ENCODE measurements at places on chromosomes 16 and 17.

GRCh38 chr16:15782573-15783365 is 74.1 kb downstream of the MYH11 start:
- DNase-seq = no peak

- no peak for DNase-seq
Measured at GRCh38 chr17:70307430-70308225, 138.3 kb downstream of the KCNJ2 start.

DNA sequence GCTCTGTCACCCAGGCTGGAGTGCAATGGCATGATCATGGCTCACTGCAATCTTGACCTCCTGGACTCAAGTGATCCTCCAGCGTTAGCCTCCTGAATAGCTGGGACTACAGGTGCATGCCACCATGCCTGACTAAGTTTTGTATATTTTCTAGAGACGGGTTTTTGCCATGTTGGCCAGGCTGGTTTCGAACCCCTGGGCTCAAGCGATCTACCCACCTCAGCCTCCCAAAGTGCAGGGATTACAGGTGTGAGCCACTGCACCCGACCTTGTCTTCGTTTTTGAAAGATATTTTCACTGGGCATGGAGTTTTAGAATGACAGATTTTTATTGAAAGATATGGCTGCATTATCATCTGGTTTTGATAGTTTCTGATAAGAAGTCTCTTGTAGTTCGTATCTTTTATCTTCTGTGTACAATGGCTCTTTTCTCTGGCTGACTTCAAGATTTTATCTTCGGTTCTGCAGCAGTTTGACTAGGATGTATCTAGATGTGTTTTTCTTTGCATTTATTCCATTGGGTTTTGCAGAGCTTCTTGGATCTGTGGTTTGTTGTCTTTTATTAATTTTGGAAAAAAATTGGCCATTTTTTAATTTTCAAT is 14.6 kb downstream of the ADGRG5 start:
- DNase-seq = no peak

DNA sequence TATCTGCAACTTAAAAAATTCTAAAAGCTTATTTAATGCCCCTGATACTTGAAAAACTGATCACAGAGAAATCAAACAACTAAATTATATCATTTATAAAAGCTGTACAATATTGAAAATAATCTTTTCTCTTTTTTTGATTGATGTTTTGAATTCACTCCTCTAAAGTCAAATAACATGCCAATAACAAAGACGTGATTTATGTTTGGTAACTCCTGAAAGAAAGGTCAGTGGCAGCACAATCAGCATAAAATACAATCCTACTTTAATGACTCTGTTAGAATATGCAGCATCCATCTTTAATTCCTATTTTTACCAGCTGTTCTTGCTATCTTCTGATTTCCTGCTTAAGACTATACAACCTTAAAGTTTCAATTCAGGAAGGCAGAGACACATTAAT is 50.7 kb upstream of the NACA2 start:
- no peak for DNase-seq

- no peak for DNase-seq
Measured at GRCh38 chr16:86987746-86988670, 329.2 kb downstream of the C16orf95 start.

- no peak for DNase-seq
Measured at GRCh38 chr16:52552643-52553042, 5.7 kb upstream of the TOX3 start.

DNA sequence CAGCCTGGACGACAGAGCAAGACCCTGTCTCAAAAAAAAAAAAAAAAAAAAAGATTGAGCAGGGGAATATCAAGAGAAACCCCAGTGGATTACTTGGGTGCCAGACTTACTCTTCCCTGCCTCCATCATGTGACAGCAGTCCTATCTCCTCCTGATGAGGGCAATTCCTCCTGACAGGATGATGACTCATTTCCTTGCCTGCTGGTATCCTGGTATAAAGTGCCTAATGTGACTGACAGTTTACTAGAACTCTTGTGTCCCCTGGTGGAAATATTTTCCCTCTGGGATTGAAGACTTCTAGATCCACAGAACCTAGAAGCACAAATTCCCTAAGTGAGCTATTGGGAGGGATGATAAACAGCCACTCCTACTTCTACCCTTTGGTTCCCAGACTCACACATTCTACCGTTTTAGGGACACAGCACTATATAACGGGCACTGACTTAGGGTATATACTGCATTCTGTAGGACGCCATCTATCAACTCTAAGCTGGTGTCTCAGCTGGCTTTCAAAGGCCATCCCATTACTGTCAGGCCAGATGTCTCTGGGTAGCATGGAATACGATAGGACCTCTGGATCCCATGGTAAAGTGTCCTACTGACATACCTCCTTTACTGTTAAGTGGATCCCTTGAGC is 114.6 kb upstream of the MED13 start:
- no peak for DNase-seq

- DNase-seq = no peak
Measured at GRCh38 chr17:1160591-1161390, 19.0 kb downstream of the ABR start.

- no peak for DNase-seq
Measured at GRCh38 chr17:51088287-51088686, 32.4 kb downstream of the SPAG9 start.

DNA sequence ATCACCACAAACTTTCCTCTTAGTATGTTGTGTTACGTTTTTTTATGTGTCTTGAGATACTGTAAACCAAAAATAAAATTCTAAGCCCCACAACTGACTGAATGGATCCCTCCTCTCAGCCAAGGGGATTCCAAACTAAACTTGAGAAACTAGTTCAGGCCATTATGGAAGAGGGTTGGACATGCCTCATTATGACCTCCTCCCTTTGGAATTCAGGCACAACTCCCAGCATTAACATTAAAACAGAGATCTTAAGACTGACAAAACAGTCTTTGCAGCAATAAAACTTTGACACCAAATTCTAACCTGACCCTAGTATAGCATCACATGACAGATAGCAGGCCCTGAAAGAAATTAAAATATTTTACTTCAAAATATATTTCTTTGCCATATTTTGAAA is 51.1 kb upstream of the SLC47A1 start:
- no peak for DNase-seq

DNA sequence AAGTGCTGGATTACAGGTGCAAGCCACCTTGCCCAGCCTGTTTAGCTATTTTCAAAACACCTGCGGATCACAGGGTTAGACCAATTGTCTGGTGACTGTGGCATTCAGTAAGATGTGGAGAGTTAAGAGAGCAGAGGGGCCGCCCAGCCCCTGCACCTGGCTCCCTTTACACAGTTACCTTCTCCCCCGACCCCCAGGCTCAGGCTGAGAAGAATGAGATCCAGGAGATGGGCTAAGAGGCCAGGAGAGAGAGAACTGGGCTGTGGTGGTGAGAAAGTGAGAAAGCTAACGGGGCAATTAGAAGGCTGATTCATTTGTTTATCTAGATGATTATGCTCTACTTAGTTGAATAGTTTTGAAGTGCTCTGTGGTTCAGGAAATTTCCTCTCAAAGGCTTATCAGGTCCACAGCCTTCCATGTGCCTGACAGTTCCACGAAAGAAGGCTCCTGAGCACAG is 67.8 kb upstream of the AXIN2 start:
- DNase-seq = no peak

DNA sequence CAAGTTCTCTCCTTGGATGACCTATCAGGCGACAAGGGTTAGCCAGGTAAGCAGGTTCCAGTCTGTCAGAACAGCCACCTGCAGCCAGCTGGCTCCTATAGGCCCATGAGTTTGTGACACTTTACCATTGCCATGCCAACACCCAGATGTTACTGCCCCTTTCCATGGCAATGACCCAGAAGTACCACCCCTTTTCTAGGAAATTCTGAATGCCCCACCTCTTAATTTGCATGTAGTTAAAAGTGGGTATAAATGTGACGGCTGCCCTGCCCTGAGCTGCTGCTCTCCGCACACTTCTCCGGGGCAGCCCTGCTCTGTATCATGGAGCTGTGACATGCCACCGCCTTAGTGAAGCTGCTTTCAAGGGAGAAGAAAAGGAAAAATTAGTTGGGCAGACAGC is 10.0 kb upstream of the SECTM1 start:
- no peak for DNase-seq

- DNase-seq = no peak
Measured at GRCh38 chr17:9110501-9110900, 89.2 kb downstream of the NTN1 start.

GRCh38 chr17:54626146-54626703 is 274.4 kb upstream of the TOM1L1 start:
- DNase-seq = no peak

GRCh38 chr17:82215095-82215971 is 2.7 kb upstream of the CCDC57 start:
- DNase-seq = no peak

DNA sequence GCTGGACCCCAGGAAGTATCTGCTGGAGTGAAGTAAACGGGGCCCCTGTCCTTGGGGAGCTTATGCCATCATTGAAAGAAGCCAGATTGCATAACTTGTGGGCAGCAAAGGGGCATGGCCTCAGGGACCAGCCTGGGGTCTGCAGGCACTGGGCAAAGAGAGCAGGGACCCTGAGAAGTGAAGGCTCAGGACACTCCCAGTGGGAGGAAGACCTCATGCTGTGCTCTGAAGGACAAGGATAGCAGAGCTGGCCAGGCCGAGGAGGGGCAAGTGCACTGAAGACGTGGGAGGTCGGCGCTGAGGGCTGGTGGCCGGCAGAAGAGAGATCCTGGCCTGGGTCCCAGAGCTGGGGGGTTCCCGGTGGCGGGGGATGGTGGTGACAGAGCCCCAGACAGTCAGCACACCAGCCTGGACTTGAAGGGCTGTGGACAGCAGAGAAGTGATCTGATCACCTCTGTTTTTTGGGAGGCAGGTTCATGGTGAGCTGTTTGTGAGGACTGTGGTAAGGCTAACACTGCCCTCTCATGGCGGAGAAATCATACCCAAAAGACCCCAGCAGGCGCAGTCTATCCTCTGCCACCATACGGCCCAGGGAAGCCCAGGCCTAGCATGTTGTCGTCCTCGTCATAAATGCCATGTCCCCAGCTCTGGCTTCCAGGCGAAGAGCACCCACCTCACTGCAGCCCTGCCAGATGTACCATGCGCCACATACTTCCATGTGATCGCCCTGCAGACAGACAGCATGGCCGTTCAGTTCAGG is 7.1 kb upstream of the CNP start:
- no peak for DNase-seq

GRCh38 chr16:13403326-13403725 is 501.9 kb downstream of the SHISA9 start:
- no peak for DNase-seq

GRCh38 chr17:78399693-78400144 is 21.3 kb downstream of the PGS1 start:
- no peak for DNase-seq

DNA sequence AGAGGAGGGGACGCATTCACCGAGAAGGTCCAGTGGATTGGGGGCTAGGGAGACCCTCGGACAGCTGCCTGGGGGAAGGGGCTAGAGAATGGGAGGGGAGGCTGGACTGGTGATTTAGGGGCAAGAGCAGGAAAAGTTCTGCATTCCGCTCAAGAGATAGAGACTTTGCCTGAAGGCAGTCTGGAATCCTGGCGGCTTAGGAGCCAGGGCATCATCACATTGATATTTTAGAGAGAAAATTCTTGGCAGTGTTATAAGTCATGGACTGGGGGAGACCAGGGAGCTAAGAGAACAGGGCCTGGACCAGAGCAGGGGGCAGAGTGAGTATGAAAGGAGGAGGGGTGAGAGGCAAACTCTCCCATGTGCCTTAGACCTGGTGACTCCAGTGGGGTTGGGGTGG is 35.8 kb downstream of the MSI2 start:
- no peak for DNase-seq

GRCh38 chr17:44353672-44354331 is 8.7 kb downstream of the GRN start:
- DNase-seq = no peak

DNA sequence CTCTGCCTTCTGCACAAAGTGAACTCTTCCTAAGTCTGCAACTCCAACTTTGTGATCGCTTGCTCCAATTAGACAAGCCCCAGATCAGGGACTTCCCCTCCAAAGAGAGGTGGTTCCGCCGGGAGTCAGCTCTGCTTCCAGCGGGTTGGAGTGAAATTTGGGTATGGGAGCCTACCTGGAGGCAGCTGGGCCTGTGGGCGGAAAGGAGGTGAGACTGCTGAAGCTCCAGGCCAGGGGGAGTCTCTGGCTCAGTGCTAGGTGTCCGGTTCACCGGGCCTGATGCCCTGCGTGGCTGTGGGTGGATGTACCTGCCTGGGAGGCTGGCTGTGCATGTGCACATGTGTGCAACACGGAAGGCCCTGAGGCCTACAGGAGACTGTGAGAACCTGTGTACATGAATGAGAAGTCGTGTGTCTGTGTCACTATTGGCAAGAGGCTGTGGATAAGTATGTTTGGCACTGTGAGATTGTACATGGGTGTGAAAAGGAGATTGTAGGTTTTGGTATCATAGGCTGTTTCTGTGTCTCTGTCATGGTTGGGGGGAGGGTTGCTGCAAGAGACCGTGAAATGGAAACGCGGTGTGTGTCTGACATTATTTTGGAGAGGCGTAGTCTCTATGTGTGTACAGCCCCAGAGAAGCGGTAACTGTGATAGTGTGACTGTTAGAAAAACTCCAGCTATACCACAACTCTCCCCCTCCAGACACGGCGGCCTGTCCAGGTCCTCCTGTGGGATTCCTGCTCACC is 4.2 kb downstream of the LHX1 start:
- no peak for DNase-seq

GRCh38 chr16:24995033-24995432 is 20.1 kb downstream of the ARHGAP17 start:
- no peak for DNase-seq

- no peak for DNase-seq
Measured at GRCh38 chr17:42117397-42118125, 3.6 kb downstream of the KAT2A start.

DNA sequence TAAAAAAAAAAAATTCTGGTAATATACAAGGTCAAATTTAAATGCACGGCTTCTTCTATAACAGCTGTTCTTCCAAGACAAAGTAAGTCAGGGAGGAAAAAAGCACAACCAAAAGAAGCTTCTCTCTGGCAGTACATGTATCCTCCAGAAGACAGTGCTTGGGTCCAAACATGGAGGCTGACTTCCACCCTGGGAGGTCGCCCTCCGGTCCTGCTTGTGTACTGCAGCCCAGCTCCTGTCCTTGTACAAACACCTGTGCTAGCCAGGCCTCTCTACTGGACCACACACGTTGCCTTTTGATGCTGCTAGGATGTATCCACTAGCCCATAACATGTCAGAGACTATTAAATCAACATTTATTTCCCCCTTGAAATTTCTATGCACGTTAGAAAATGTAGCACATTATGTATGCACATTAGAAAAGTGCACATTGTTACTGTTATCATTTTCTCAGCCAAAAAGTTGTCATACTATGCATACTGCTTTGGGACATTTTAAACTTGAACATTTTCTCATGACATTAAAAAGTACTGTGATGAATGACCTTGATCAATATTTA is 21.9 kb downstream of the TEKT3 start:
- DNase-seq = no peak

- DNase-seq = no peak
Measured at GRCh38 chr17:76631821-76632565, 11.6 kb downstream of the ST6GALNAC1 start.
